NCI-H1105 (cell line): ENCODE measurements at places on chromosomes 6 and 20.

- DNase-seq = peak; percentile 45
Measured at GRCh38 chr20:19934792-19935491, 82.2 kb upstream of the NAA20 start.

- no peak for DNase-seq
Measured at GRCh38 chr6:49339096-49339495, 124.0 kb downstream of the MMUT start.

DNA sequence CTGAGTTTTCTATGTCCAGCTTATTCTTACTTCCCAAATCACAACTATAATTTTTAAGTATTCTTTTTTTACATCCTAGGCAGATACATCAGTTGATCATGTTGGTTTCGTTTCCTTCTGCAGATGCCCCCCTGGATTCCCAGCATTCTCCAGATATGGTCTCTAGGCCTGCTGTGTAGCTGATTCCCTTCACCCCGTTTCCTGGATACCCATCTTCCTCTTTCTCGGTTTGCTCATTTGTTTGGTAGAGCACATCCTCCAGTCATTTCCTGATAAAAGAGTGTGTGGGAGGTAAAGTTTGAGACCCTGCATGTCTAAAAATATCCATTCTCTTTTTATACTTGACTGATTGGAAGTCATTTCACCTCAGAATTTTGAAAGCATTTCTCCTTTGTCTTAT lies 66.4 kb downstream of the ANKS1A start:
- no peak for DNase-seq

GRCh38 chr6:44696099-44696498 lies 308.6 kb downstream of the CDC5L start:
- DNase-seq = no peak

DNA sequence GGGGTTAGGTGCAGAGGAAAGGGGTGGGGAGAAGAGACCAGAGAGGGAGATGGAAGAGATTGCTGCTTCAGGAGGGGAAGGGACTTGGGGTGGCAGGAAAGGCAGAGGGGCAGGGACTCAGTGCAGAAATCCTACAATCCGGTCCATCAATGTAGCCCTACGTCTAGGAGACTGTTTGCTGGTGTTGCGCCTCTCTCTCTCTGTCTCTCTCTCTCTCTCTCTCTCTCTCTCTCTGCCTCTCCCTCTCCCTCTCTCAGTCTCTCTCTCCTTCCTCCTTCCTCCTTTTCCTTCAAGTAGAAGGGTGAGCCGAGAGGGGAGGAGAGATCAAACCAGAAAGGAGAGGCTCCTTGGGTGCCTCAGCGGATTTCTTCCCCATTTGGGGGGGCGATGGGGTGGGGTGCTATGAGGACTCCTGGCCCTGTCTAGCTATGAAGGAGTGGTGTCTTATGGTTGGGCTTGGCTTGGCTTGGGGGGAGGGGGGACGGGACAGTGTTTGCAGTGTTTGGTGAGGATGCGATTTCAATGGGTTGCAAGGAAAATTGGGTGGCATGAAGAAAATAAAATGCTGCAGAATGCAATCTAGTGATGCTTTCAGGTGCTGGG lies 181.2 kb downstream of the TBXT start:
- no peak for DNase-seq

- DNase-seq = no peak
Measured at GRCh38 chr6:116409756-116410155, 39.0 kb downstream of the DSE start.

- peak; percentile 96 for DNase-seq
Measured at GRCh38 chr20:32017711-32018251, 7.5 kb downstream of the CCM2L start.

- no peak for DNase-seq
Measured at GRCh38 chr6:20722455-20722854, 188.2 kb downstream of the CDKAL1 start.

GRCh38 chr20:36418711-36419110 lies 112.6 kb downstream of the DLGAP4 start:
- no peak for DNase-seq

DNA sequence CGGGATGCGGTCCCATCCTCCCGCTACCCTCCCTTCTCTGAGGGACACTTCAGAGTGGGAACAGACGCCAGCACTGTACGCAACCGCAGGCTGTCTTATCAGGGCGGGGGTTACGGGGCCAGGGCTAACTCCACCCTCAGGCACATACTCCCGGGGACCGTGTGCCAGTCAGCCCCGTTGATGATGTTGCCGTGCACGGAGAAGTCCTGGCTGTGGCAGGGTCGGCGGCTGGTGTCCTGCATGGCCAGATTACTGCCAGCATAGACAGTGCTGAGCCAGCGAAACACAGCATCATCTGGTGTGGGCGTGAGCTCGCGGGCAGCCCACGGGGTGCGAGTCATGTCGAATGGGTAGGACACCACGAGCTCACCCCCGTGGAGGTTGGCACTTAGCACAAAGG lies 5.0 kb downstream of the CPXM1 start:
- no peak for DNase-seq

- no peak for DNase-seq
Measured at GRCh38 chr6:114172576-114173260, 170.1 kb downstream of the HS3ST5 start.

DNA sequence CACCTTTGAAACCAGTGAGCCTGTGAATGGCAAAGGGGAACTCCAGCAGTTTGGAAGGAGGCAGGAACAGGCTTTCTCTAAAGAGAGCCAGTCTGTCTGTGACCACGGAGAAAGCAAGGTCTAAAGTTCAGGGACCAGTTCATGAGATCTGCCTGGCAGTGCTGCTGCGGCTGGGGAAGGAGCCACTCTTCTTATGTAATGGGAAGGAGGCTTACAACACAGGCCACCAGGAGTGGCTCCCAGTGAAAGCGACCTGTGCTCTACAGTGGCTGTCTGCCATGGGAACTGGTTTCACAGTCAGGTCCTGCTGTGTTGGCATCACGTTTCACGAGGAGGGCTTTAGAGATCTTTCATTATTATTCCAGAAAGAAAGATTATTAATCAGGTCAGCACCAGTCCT lies 291.9 kb upstream of the PRDM1 start:
- DNase-seq = no peak

GRCh38 chr6:11830105-11830504 lies 51.5 kb upstream of the ADTRP start:
- no peak for DNase-seq

- DNase-seq = no peak
Measured at GRCh38 chr20:48169650-48170225, 384.5 kb upstream of the SULF2 start.

DNA sequence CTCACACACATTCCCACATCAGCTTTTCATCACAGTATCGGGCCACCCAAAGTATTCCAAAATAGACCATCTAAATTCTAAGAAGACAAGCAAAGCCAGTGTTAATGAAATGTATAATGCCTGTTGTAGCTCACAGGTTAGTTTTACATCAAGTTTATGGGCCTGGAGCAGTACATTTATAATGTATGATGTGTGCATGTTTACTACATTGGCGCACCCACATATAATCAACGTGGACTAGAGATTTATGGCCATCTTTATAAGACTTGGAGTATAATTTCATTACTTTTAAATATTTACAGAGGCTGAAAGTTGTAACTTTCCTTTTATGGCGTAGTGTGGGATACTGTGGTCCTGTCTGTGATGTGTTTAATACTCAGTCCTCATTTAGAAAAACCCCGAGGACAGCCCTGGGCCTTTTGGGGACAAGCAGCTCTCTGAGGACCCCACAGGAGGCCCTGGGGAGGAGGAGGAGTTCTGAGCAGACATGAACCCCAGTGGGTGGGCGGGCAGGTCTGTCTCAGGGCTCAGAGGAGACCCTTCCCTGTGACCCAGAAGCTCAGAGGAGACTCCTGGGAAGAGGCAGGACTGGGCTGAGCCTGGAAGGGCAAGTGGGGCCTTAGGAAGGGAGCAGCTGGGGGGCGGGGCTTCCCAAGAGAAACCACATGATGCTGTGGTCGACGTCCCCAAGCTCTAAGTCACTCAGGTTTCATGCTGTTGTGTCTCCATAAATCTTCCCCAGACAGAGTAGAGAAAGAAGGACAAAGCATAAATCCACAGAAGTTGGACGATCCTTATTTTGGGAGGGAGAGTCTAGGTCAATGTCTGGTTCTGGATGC lies 232.1 kb downstream of the PREX1 start:
- DNase-seq = no peak

- DNase-seq = no peak
Measured at GRCh38 chr20:47664744-47665143, 120.5 kb downstream of the SULF2 start.

DNA sequence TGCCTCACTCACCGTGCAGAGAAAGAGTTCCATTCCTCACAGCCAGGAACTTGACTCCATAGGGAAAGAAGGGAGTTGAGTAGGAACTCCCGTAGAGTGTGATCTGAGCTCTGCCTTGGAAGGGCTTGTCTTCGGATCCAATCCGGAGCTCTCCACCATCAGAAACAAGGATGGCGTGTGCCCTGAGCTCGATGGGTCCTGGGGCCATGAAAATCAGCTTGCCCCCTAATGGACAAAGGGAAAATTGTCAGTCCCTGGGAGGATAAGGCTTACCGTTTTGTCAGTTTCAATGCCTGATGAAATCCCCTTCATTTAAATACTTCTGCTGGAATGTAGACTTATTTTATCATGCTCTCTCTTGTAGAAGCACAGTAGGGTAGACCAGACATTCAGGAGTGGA lies 153.3 kb downstream of the PKHD1 start:
- no peak for DNase-seq

GRCh38 chr6:145929037-145929633 lies 35.0 kb downstream of the SHPRH start:
- peak; percentile 20 for DNase-seq

DNA sequence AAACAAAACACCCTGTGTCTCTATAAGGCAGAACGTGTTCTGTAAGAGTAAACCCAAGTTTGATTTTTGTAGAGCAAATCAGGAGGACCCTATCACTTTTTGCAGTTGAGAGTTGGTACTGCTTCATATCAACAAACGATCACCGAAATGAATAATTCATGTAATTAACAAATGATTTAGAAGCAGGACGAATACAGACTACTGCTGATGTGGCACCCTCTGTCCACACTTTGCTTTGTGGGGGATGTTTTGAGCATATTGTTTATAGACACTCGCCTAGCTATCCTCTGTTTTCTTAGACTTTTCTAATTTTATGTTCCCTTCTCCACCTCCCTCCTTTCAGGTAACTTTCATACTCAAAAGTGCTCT lies 1.5 kb downstream of the CD2AP start:
- no peak for DNase-seq

DNA sequence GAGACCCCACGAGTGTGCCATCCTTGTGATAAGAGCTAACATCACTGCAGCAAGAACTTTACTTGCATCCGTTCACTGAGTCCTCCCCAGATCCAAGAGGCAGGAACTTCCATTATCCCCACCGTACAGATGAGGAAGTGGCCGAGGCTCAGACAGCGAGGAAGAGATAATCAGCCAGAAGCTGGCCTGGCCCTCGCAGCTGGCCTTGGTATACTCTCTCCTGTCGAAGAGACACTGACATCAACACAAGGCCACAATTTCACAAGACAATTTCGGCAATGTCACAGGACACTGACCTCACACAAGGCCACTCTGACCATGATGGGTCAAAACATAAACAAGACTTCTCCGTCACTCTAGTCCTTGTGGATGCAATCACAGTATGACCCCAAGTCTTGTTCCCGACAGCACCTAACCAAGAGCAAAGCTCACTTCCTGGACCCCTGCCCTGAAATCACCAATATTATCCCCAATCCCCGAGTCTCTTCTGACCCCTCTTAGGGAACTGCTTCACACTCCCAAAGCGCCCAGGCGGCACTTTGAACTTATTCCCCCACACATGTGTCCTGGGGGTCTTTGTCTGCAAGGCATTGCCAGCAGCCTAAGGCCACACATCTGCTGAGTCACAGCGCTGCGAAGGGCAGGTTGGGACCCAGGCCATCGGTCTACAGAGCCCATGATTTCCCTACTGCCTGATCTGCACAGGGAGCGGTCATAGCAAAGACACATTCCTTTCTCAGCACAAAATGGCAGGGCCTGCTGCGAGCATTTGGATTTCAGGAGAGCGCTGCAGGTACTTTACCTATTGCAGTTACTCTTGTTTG lies 14.8 kb upstream of the VAPB start:
- no peak for DNase-seq

GRCh38 chr6:32983493-32983848 lies 15.1 kb downstream of the BRD2 start:
- no peak for DNase-seq

DNA sequence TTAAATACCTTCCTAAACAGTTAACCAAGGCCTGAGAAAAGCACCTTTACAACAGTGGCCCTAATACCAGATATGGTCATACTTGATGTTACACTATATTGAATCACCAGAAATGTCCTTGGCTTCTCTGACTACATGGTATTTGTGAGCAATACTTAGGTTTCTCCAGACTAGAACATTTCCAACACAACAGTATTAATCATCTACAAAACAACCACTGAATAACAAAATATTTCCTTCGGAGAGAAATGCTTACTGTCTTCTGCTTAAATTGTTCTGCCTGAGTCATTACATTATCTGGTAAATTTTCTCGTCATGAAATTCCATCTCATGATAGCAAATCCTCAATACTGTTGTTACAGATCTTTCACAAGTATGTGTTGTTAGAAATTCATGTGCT lies 252.9 kb upstream of the RUNX2 start:
- no peak for DNase-seq

DNA sequence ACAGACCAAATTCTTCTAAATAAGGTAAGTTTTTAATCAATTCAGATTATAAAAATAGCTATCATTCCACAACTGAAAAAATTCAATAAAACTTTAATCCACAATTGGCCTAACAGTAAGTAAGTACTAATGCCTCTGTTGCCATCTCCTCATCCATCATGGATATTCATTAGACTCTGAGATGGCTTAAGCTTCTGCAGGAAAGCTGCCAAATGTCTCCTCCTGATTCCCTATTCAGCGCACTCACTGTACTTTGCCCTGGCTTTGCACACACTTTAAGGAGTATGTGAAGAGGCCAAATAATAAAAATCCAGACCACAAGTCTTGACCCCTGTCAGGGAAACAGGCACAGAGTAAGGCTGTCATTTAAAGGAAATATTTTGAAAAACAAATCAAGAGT lies 23.6 kb downstream of the PGM3 start:
- no peak for DNase-seq

GRCh38 chr6:31157513-31158139 lies at the start of gene CCHCR1:
Gene CCHCR1, minus strand, starts transcription at chr6:31157802. Its CDS starts 202 bp downstream, at chr6:31157600.
- no peak for DNase-seq

DNA sequence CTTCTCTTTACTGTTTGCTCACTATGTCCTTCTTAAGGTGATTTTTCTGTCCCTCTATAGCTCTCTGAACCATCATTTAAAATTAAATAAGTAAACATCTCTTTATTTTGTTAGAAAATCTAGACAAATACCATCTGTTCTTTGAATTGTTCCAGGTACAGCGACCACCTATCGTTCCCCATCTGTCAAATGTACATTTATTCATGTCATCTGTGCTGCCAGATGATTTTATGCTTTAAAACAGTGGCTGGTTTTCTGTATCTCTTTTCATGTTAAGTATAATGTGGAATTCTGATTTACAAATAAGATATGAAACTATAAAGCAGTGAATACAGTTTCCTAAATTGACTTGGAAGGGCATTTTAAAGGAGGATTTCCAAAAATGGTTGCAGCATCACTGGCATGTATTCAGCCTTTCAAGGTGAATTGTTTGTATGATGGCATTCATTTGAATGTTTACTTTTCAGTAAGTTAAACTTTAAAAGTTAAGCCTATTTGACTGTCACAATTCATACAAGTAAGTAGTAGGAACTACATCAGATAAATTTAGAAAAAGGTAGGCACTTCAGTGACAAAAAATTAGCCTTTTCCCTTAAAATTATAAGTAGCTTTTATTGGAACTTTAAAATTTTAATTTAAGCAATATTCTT lies 92.6 kb upstream of the CLVS2 start:
- DNase-seq = no peak

- DNase-seq = no peak
Measured at GRCh38 chr6:46039646-46040045, 24.0 kb upstream of the CLIC5 start.
